ENCODE measurements at places on chromosomes 5 and 9. TPM values are rescaled to one million over a fixed set of nuclear protein-coding genes. Genes with fewer than 3 reads are reported as not detected.

PCDHAC2 gene
- 0.49 TPM for polyA plus RNA-seq

GFPT2 gene
- polyA plus RNA-seq, result 5.3 TPM

DNA sequence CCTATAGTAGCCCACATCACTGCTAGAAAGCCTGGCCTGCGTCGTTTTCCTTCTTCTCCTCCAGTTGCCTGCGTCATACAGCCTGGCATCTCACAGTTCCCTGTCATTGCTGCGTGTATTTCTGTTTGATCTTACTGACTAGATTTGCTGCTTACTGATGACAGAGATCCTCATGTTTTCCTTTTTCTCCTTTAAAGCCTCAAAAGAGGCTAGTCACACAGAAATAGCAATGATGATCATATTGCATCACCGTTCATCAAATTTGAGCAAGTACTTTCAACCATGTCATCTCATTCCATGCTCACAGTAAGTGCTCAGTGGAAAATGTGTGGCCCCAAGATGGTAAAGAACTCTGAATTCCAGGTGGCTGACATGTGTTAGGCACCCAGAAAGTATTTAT lies 76.8 kb downstream of the MVB12B start:
- no peak for DNase-seq

DNA sequence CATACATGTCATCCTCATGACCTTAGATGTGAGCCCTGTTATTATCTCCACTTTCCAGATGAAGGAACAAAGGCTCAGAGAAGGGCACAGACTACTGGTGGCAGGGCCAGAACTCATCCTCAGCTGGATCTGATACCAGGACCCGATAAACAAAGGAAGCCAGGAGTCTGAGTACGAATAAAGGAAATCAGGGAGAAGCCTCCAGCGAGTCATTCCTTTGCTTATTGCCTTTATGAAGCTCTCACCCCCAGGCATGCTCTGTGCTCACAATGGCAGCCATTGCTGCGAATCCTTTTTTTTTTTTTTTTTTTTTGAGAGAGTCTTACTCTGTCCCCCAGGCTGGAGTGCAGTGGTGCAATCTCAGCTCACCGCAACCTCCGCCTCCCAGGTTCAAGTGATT lies 130.1 kb downstream of the GAPVD1 start:
- DNase-seq, result no peak

Measured in left renal cortex interstitium (tissue), 4 donors.